ENCODE measurements at places on chromosomes 5 and 9. TPM values are rescaled to one million over a fixed set of nuclear protein-coding genes. Genes with fewer than 3 reads are reported as not detected.

Gene DRD1
- total RNA-seq: not detected

Gene RNF180
- total RNA-seq: 2.8 TPM

Gene DPP7
- 116 TPM for total RNA-seq

Gene IL3
- total RNA-seq: not detected

DNA sequence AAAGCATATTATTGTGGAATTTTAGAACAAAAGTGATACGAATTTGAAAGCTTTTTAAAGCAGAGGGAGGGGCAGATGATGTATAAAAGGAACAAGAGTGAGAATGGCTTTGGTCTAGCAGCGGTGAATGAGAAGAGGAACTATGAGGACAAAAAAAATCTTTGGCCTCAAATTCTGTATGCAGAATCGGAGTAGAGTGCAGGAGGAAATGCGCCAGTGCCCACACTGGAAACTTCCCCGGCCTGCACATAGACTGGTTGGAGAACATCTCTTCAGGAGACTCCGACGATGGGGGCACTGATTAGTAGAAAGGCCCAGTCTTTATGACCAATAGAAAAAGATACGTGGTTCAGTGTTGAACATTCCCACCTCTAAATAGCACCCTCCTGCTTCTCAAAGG, 51.3 kb downstream of the SLC46A2 start:
- DNase-seq: no peak

DNA sequence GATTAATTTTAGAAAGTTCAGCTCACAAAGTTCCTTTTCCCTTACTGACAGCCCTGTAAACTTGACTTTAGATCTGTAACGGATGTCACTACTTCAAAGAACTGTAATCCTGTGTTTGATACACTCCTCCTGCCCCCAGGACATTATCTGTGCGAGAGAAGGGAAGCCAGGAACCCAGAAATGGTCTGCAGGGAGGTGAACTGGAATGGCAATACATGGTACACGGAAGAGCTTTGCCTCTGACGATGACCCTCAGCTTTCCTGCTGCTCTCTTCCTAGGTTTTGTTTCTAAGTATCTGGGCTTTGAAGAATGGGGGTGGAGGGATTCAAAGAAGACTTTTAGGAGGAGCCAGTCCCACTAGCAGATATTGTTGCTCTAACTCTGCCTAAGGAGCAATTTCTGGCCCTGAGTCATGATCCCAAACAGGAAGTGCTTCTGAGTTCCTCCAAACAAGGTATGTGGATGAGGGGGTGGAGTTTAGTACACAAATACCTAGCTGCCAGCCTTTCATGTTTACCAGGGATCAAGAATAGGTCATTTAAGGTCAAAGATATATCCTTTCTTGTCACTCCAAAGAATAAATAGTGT, 43.4 kb upstream of the TMC1 start:
- DNase-seq: peak; percentile 13

DNA sequence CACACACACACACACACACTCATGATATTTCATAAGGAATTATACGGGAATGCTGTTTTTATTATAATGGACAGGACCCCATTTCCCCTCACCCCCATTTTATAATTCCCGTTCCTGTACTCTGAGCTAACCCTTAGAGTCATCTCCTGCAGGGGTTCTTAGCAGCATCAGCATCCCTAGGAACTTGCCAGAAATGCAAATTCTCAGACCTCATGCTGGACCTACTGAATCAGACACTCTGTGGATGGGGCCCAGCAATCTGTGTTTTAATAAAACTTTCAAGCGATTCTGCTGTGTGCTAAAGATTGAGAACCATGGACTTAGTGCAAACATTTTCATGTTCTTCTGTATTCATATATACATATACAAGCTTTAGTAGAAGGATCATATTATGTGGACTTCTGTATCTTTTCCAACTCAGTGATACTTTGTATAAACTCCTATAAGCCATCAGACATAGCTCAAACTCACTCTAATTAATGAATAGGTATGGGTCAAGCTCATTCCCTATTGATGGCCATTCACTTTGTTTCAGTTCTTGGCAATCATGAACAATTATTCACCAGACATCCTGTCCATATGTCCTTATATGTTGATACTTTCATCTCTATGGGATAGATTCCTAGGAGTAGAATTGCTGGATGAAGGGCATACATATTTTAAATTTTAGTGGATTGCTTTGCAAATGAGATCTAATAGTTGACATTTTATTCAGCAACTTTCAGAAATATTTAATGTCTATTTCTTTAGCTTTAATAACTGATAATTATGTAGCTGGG, 65.5 kb downstream of the ARHGEF28 start:
- no peak for DNase-seq

- no peak for DNase-seq
Observed at GRCh38 chr9:72384710-72385485, 19.9 kb upstream of the ZFAND5 start.

All from NCI-H460 (cell line).